ENCODE measurements at places on chromosomes 12 and 14.
A peak's percentile ranks its signal among the peaks of the same experiment; 100 is the strongest.

DNA sequence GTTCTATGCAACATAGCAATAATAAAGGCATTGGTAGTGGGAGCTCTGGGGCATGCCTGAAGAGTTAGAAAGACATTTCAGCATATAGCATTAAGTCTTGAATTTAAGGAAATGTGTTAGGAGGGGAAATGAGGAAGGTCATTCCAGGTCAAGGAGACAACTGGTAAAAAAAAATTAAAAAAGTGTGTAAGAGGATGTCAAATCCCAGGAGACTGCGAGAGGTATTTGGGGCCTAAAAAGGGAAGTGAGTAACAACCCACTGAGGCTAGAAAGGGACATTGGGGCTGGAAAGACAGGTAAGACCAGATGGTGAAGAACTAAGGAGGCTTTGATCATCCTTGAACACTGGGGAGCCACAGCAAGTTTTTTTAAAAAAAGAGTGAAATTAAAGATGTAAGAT lies 152.9 kb downstream of the SLC25A21 start:
- DNase-seq = no peak

- DNase-seq = no peak
Measured at GRCh38 chr12:84874825-84875139, 37.8 kb downstream of the SLC6A15 start.

DNA sequence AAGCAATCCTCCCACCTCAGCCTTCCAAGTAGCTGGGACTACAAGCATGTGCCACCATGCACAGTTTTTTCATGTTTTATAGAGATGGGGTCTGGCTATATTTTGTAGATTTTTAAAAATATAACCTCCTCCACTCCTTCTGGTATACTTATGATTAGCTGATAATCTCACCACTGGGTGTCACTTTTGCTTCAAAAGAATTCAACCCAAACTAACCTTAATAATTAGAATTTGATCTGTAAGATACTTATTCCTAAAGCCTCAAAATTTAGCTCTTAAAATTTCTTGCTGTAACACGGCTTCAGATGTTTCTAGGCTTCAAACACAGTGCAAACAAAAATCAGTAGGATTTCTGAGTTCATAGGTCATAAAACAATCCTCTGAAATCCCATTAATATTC lies 130.3 kb downstream of the CEP83 start:
- DNase-seq = peak; percentile 6

DNA sequence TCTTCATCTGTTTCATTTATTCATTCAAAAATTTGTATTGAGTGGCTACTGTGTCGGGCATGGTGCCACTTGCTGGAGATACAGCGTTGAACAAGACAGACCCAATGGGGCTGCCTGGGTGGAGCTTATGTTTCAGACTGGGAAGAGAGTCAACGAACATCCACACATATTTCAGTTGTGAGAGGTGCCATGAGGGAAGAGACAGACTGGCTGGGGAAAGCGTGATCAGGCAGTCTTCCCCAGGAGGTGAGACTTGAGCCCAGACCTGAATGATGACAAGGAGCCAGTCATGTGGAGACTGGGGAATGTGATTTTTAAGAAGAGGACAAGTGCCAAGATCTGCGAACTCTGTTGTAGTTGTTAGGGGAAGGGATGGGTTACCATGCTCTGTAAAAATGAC lies 12.2 kb downstream of the BICD1 start:
- DNase-seq = peak; percentile 60

GRCh38 chr12:62760779-62761178 lies 174.2 kb downstream of the PPM1H start:
- no peak for DNase-seq

DNA sequence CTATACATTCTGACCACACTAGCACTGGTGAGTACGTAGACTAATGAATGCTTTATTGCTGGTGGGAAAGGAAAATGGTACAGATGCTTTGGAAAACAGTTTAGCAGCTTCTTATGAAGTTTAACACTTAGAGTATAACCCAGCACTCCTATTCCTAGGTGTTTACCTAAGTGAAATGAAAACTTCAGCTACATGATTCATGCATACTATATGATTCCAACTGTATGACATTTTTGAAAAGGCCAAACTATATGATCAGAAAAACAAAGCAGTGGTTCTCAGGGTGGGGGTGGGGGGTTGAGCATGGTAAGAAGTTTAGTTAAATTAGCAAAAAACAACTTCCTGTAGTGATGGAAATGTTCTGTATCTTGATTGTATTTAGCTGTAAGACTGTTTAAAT lies 22.1 kb upstream of the ARID4A start:
- no peak for DNase-seq

GRCh38 chr14:20719777-20720176 lies 25.9 kb upstream of the EDDM3A start:
- DNase-seq = no peak

DNA sequence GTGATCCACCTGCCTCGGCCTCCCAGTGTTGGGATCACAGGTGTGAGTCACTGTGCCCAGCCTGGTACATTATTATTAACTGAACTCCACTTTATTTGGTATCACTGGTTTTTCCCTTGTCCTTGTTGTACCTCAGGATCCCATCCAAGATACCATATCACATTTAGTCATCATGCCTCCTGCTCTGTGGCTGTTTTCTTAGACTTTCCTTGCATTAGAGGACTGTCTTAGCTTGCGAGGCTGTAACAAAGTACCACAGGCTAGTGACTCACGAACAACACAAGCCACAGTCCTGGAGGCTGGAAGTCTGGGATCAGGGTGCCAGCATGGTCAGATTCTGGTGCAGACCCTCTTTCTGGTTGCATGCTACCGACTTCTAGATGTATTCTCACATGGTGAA lies 12.2 kb downstream of the KLC1 start:
- DNase-seq = no peak

- DNase-seq = no peak
Measured at GRCh38 chr12:53279283-53279869, 11.3 kb downstream of the ESPL1 start.

DNA sequence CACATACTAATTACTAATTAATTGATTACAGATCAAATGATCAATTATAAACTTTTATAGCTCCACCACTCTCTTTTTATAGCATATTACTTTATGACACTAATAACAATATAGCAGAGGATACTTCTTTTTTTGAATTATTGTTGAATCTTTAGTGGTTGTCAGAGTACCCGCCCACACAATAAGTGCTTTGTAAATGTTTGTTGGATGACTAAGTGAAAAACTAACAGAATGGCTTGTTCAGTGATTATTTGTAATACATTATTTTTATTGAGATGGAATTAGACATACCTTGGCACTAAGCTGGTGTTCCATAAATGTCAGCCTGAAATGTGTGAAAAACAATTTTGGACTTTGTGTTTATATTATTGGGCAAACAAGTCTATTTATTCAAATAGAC lies 670.5 kb upstream of the ATXN7L3B start:
- no peak for DNase-seq
